Stimulated activated CD8-positive, alpha-beta memory T cell treated with anti-CD3 and anti-CD28 coated beads, Interleukin-4, amount 100 ng/mL, for 1 hour (primary cell): ENCODE measurements at places on chromosomes 1 and 21.

GRCh38 chr1:79617777-79618176 is 611.2 kb upstream of the ADGRL4 start:
- no peak for DNase-seq

DNA sequence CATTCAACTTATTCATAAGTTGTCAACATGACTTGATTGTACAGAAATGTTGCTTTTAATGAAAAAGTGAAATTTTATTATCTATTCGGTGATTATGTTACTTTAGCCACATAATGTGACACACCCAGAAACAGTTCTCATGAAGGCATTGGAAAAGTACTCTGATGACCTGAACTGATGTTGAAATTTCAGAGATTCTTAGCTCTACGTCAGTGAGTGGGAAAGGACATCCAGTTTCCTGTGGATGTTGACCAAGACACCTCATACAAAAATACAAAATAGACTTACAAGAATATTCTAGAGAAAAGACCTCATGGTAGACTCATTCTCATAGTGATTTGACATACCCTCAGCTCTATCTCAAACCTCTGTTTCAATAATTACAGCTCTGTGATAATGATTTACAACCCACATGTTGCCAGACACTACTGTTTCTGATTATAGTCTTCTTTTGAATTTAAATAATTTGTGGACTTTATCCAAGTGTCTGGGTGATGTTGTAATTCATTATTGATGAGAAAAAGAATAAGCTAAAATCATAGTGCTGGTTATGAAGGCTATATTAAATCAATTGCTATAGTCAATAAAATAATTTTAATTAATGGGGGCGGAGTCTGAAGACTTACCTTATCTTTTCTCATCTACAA is 37.3 kb downstream of the KCNK2 start:
- DNase-seq = no peak

DNA sequence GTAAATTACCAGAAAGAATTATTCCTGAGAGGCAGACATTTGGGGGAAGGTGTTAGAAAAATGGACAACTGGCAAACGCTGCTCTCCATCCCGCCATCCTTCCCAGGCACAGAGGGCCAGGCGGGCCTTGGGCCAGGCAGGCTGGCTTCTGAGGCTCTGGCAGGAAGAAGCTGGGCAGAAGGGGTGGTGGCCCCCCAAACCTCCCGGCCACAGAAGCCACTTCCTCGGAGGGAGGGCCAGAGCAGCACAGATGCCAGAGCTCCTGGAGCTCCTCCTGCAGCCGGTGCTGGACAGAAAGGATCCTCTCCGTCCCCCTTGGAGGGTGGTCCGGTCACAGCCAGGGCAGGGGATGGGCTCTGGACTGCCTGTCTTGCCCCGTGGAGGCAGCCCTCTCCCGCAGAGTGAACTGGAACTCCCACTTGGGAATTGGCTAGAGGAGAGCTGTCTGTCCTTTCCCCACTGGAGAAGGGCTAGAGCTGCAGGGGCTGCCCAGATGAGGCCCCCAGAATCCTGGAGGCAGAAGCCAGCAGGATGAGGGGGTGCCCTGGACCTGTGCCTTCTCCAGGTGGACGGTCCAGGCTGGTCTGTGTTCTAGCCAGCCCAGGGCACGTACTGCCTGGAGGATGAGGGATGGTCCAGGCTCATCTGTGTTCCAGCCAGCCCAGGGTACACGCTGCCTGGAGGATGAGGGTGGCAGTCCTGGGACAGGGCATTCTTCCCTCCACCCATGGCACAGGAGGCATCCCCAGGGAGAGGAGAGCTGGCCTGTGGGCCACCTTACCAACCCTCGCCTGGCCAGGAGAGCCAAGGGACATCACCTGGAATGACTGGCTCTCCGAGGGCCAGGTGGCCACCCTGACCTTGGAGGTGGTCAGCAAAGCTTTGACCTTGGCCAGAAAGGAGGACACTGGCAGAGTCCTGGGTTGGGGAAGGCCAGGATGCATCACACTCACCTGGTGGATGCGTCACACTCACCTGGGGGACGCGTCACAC is 47.4 kb upstream of the ACTRT2 start:
- no peak for DNase-seq

- no peak for DNase-seq
Measured at GRCh38 chr1:14094611-14095400, 394.8 kb downstream of the PRDM2 start.

DNA sequence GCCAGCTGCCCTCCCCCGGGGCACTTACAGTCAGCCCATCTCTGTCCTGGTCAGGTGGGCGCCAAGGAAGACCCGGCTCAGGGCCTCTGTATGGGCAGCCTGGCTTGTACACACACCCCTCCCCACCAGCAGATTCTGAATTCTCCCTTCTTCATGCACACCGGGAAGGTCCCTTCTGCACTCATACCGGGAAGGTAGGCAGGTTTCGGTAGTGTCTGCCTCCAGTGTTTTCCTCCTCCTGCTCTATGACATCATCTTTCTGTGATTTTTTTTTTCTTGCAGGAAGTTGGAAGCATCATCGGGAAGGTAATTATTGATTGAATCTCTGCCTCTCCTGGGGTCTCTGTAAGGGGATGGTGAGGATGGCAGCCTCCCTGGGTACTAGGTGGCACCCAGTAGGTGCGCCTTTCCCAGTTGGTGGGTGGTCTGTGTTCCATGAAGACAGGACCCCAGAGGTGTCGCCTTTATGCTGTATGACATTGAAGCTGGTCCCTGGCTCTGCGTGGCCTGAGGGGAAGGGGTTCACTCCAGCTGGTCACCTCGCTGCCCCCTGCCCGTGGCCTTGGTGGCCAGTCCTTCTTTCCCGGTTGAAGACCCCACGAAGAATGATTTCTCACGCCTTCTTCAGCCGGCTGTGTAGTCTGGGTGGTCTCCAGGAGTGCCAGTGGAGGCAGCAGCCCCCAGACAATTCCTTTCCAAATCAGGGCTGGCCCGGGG is 82.1 kb upstream of the COL6A1 start:
- DNase-seq = no peak

GRCh38 chr1:44713321-44713781 is 17.6 kb downstream of the RNU5D-1 start:
- no peak for DNase-seq

GRCh38 chr1:13763222-13763621 is 63.2 kb downstream of the PRDM2 start:
- DNase-seq = no peak

GRCh38 chr1:218665221-218665620 is 320.1 kb downstream of the TGFB2 start:
- no peak for DNase-seq

GRCh38 chr1:67792741-67793458 is 40.4 kb downstream of the GNG12 start:
- DNase-seq = no peak

- no peak for DNase-seq
Measured at GRCh38 chr1:78619032-78619431, 1.2 kb upstream of the IFI44L start.

- no peak for DNase-seq
Measured at GRCh38 chr1:214913966-214914365, 168.6 kb upstream of the KCNK2 start.

DNA sequence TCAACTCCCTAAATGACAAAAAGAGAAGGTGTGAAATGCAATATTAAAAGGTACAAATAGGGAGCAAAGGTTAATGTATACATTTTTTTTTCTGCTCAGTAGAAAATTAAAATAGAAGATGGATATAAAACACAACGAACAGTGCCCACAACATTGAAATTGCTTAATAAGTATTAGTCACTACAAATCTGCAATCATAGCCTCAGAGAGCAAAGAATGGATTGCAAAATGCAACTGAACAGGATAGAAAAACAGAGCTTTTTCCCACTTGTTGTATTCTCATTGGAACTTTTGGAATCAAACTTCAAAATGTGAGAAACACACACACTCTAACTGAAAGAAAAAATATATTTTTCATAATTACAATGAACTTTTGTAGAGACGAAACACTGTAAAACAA is 552.2 kb upstream of the NCAM2 start:
- DNase-seq = no peak

DNA sequence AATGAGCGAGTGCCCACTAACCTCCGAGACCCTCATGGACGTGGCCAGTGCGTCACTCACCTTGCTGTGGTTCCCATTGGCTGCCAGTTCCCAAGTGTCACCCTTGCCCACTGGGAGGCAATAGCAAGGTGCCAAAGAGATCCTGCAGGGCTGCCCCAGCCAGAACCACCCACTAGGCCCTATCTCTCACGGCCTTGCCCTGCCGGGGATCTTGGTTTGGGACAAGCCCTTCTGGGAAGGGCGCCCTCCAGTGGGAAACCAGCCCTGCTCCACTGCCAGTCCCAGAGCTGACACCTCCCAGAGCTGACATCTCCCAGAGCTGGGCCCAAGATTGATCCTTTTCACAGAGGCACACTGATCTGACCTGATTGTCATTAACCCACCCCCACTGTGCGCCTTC is 2.1 kb upstream of the SELENON start:
- no peak for DNase-seq

GRCh38 chr1:201886103-201886885 is 2.4 kb upstream of the SHISA4 start:
- no peak for DNase-seq

DNA sequence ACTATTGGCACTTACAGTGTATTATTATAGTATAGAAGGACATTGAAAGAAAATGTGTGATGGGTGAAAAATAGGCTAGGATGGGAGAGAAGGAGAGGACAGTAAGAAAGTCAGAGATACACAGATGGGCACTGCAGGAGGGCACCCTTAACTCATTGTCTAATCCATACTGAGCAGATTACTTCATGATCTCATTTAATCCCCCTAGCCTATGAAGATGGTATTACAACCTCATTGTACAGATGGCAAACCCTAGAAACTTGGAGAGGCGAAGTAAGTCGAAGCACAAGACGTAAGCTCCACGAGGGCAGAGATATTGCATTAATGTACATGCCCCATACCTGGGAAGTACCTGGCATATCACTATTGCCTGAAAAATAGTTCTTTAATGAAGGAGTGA is 346.9 kb upstream of the DAB1 start:
- DNase-seq = no peak

GRCh38 chr1:95226781-95227660 is 7.0 kb upstream of the RWDD3 start:
- DNase-seq = no peak
